ENCODE measurements at places on chromosomes 4 and X. TPM values are rescaled to one million over a fixed set of nuclear protein-coding genes. Genes with fewer than 3 reads are reported as not detected.

- no peak for DNase-seq
Measured at GRCh38 chrX:48676893-48677270, 6.7 kb upstream of the WAS start.

DNA sequence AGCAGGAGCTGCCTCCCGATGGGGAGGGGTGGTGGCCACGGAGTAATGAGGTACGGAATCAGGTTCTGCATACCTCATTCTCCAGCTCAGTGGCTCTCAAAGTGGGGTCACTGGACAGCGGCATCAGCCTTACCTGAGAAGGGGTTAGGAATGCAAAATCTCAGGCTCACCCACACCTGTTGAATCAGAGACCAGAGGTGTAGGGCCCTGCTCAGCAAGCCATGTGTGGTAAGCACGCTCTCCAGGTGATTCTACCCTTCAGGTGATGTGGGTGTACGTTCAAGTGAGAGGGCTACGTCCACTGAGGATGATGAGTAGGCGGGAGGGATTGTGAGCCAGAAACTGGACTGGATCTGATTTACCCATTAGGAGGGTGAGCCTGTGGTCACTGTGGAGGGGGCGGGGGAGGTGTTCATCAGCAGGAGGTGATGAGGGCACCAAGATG lies 65.8 kb downstream of the ANAPC4 start:
- DNase-seq, result no peak

Gene CENPC
- 27.6 TPM for polyA plus RNA-seq

Gene ARAP2
- 7.7 TPM for polyA plus RNA-seq

- DNase-seq, result no peak
Measured at GRCh38 chr4:81754169-81754568, 282.5 kb upstream of the RASGEF1B start.

DNA sequence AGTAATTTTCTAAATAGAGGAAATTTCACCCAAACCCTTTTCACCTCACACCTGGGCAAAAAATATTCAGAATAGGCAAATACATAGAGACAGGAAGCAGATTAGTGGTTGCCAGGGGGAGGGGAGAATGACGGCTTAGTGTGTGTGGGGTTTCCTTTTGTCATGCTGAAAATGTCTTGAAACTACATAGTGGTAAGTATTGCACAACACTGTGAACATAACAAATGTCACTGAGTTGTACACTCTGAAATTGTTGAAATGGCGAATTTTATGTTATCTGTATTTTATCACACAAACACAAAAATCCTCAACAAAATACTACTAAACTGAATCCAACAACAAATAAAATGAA lies 60.7 kb upstream of the PLAC1 start:
- no peak for DNase-seq

DNA sequence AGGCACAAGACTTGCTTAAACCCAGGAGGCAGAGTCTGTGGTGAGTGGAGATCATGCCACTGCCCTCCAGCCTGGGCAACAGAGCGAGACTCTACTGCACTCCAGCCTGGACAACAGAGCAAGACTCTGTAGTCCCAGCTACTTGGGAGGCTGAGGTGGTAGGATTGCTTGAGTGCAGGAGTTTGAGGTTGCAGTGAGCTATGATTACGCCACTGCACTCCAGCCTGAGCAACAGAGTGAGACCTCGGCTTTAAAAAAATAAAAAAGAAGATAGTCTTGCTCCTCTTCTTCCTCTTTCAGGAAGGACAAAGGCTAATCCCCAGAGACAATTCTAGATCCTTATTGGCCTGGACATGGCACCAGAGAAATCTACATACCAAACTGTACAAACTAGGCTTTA lies 5.7 kb upstream of the PPEF2 start:
- DNase-seq, result no peak

- DNase-seq, result no peak
Measured at GRCh38 chr4:121939690-121940089, 12.2 kb downstream of the TRPC3 start.

DNA sequence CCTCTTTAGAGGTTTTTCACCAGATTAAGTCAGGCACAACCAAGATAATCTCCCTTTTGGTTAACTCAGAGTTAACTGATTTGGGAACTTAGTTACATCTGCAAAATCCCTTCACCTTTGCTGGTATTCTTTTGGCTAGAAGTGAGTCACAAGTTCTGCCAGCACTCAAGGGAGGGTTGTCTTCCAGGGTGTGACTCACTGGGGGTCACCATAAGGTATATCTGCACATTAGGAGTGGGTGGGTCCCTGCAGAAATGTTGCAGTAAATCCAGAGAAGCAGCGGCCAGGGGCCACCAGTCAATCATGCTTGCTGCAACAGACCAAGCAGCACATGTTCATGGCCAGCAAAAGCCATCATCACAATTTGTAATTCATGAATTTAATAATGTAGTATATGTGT lies 59.8 kb upstream of the MAML3 start:
- DNase-seq, result no peak

Gene PRRG1
- polyA plus RNA-seq, result 21.1 TPM

All from left renal cortex interstitium (tissue), 4 donors.